Left ventricle myocardium superior (tissue), 1 donor: ENCODE measurements at places on chromosomes 3 and 15.

DNA sequence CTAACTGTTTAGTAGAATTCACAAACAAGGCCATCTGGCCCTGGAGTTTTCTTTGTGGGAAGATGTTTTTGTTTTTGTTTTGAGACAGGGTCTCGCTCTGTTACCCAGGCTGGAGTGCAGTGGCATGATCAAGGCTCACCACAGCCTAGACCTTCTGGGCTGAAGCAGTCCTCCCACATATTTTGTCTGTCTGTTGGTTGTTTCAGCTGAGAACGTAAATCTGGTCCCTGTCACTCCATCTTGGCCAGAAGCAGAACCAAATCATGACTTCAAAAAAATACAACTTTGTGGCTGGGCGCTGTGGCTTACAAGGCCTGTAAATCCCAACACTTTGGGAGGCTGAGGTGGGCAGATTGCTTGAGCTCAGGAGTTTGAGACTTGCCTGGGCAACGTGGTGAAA lies 27.1 kb downstream of the MRAS start:
- DNase-seq: no peak

- DNase-seq: no peak
These were observed 1.2 kb upstream of the LINGO1 start for GRCh38 chr15:77633913-77634265.

DNA sequence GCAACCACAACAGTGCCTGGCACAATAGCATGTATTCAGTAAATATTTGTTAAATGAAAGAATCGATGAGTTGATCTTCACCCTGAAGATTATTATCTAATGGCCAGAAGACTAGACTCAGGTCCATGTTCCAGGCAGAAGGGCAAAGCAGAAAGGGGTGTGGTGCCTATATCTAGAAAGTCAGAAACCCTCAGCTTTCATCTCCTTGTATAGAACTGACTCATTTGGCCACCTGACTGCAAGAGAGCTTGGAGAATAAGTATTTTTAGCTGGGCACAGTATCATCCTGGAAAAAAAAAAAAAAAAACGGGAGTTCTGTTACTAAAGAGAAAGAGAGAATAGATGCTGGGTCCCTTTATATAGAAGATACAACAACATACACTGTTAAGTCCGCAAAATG lies 69.7 kb upstream of the SPRED1 start:
- DNase-seq: no peak

DNA sequence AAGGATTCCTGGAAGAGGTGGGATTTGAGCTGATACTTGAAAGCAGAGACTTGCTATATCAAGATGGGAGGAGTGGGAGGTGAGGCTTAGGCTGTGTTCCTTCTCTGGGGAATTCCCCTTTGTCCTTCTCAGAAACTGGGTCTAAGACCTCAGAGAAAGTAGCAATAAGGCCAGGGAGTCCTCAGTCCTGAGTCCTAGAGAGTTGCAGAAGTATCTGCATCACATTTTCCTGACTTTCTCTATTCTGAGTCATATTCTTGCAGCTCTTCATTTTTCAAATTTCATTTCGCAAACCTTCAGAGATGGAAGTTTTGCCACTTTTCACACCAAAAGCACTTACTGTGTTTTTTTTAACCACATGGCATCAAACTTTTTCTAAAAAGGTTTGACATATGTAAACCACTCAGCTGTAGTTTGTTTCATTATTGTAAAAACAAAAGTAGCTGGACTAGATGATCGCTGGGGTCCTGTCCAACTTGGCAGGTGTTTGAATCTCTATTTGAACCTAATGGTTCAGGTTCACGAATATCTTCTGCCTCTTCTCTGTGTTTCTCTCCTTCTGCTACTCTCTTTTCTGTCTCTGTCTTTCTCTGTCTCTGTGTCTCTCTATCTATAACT lies 21.3 kb downstream of the COLQ start:
- no peak for DNase-seq
